BJ (cell line): ENCODE measurements at places on chromosomes 7 and 10. TPM values are rescaled to one million over a fixed set of nuclear protein-coding genes. Genes with fewer than 3 reads are reported as not detected.

- no peak for DNase-seq
These were observed 28.1 kb upstream of the CREB3L2 start for GRCh38 chr7:138029941-138030340.

GRCh38 chr7:69403169-69403568 is 195.1 kb upstream of the AUTS2 start:
- no peak for DNase-seq

The EPHA1 gene
- 0.05 TPM in 1 of 2 replicates, not detected in the other for polyA plus RNA-seq

DNA sequence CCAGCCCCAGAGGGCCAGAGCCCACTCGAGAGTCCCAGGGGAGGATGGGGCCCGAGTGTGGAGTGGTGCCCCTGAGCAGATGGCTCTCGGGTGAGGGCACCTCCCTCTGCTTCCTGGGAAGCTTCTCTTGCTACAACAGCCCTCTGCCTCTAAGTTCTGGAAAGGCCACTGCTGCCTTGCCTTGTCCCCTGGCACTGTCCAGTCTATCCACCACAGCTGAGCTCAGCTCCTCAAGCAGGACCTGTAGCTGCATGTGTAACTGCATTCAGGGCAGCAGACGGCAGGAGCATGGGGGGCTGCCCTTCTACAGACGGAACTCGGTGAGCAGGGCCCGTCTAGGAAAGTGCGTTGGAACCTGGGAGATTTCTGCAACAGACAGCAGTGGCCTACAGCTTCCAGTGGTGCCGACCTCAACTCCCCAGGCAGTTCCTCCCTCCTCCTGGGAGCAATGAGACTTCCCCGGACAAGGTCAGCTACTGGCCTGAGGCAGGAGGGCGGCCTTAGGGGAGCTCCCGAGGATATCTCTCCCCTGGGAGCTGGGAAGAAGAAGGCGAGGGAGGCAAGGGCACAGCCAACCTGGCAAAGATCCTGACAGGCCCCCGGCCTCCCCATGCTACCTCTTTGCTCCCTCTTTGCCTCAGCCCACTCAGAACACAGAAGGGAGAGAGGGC is 88.5 kb downstream of the DLG5 start:
- no peak for DNase-seq

- DNase-seq: no peak
These were observed at the start of gene ASB15 for GRCh38 chr7:123601530-123601929. TSS of gene ASB15 (plus strand) at chr7:123601821. CDS start at chr7:123614503, 12,682 bp downstream.
